ENCODE measurements at places on chromosomes 16 and 17.
A peak's percentile ranks its signal among the peaks of the same experiment; 100 is the strongest.

- peak; percentile 64 for DNase-seq
These were observed 533 bp downstream of the SLC6A4 start for GRCh38 chr17:30234964-30235363.

GRCh38 chr16:80971819-80972218 is 34.9 kb downstream of the CMC2 start:
- no peak for DNase-seq

DNA sequence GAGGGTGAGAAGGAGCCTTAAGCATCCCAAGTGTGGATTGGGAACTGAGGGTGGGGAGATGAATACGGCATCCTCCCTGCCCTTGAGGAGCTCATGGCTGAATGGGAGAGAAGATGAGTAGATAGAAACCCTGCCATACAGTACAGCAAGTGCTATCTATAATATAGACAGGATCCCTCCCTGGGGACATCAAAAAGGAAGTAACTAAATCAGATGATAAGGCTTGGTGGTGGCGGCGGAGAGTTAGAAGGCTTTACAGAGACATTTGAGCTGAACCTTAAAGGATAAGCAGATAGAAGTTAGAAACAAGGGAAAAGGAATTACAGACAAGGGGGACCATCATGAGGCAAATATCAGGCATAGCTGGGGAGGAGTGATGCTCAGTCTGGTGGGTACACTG is 67.5 kb upstream of the TMEM132E start:
- DNase-seq: no peak

GRCh38 chr17:73882590-73882989 is 238.3 kb upstream of the SDK2 start:
- no peak for DNase-seq

DNA sequence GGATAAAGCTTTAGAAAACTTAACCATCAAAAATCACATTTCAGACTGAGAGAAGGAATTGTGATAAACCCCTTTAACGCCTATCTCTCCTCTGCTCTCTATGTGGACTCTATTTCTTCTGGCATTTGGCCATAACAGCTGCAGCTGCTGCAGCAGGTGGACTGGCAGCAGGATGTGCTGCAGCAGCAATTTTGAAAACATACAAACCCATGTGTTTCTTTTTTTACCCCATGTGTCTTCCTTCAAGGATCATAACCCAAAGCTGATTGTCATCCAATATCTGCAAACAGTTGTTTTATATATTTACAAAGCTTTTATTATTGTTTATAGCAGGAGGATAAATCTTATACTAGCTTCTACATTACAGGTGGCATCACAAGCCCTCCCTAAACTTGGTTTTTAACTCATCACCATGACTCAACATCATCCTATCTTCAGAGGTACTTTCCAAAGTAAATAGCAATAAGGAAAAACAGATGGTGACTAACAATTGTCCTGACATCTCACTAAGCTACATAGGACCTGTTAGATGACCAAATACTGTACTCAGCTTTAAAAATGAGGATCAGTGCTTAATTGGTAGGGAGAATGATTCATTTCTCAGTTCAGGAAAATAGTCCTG is 14.5 kb upstream of the KRTAP9-2 start:
- peak; percentile 76 for DNase-seq

- no peak for DNase-seq
These were observed 10.3 kb downstream of the TRIM25 start for GRCh38 chr17:56903560-56903959.

- DNase-seq: no peak
These were observed 52.0 kb downstream of the TNFRSF13B start for GRCh38 chr17:16919663-16920627.

GRCh38 chr16:52051414-52052172 is 495.4 kb downstream of the TOX3 start:
- no peak for DNase-seq

DNA sequence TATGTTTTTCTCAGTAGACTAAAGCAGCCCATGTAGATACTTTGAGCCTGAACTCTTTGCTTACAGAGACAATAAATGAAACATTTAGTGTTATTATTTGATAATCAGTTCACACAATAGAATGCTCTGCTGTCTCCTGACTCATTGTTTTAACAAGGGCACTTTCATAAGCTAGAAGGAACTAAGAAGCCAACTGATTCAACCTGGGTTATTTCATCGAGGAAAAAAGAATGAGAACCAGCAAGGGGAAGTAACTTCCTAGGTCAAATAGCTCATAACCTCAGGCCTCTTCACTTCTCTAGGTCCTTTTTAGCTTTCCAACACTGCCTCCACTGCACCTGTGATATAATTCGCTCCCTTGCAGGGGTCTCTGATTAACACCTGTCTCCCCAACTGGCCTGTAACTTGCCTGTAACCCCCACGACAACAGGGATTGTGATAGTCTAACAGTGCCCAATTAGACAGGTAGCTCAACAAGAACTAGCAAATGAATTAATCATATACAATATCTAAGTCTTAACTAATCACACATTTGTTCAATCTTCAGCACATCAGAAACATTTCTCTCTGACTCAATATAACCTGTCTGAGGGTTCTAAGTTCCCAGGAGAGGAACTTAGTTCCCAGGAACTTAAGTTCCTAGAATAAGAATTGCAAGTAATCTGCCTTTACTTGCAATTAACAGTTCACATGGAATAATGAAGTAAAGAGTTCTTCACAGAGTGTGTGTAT is 34.8 kb downstream of the RFFL start:
- DNase-seq: no peak

GRCh38 chr17:22278302-22279275 is 586.3 kb downstream of the KCNJ18 start:
- no peak for DNase-seq

DNA sequence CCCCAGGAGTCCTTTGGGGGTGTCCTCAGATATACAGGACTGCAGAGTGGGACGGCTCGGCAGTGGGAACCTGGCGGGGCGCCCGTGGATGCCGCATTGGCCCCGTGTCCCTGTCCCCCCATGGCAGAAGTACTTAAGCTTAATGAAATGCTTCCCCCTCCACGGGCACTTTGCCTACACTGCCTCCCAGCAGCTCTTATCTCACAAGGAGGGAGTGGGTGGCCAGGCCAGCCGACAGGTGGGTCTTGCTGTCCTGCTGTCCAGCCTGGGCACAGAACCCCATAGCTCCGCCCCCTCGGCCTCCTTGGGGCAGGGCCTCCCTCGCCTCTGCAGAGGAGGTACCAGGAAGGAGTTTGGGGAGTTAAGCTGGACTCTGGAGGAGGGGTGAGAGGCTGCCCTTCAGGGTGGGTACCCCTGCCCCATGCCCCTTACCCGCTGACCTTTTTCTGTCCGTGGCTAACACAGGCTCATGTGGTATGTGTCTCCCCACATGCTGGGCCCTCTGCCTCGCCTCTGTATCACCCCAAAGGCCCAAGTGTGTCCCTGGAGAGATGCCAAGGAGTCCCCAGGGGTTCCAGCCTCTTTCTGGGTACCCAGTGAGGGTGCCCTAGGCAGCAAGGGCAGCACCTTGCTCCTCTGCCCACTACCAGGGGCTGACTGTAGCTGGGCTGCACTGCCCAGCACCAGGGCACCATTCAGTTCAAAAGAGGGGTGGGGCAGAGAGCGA is 8.7 kb downstream of the THRA start:
- DNase-seq: no peak

GRCh38 chr17:66715076-66715675 is 119.7 kb upstream of the CACNG5 start:
- no peak for DNase-seq

GRCh38 chr16:19131825-19132218 is 18.1 kb downstream of the ITPRIPL2 start:
- no peak for DNase-seq

- DNase-seq: no peak
These were observed 2.0 kb upstream of the ABR start for GRCh38 chr17:1181753-1182137.

DNA sequence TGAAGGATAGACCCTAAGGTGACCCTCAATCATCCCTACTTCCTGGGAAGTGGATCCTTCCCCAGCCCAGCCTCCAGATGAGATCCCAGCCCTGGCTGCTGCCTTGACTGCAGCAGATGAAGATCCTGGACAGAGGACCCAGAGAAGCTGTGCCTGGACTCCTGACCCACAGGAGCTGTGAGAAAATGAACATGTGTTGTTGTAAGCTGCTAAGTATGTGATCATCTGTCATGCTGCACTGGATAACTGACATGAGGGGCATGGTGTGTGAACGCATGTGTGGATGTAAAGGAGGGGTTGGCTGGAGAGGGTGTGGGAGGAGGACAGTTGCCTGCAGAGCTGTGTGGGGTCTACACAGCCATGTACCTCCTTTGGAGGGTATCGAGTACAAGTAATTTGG is 69.3 kb downstream of the SLC5A11 start:
- DNase-seq: no peak

DNA sequence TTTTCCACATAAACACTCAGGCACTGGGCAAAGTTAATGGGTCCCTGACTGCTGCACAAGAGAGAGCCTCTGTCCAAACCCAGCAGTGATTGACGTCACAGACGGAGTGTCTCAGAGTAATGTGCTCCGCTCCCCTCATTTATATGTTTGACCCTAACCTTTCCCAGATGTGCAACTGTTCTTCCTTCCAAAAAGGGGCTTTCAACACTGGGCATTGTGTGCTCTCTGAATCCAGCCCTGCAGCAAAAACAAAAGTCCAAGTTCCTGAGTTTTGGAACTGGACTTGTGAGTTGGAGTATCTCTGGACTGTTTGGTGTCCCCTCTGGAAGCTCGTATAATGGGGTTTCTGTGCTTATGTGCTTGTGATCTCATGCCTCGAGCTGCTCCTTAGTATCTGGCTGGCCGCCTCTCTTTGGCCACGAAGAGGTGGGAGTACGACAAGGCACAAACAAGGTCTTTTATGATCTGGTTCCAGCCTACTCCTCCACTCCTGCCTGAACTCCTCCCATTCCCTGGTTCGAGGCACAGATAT is 76.4 kb upstream of the SMIM36 start:
- DNase-seq: no peak

DNA sequence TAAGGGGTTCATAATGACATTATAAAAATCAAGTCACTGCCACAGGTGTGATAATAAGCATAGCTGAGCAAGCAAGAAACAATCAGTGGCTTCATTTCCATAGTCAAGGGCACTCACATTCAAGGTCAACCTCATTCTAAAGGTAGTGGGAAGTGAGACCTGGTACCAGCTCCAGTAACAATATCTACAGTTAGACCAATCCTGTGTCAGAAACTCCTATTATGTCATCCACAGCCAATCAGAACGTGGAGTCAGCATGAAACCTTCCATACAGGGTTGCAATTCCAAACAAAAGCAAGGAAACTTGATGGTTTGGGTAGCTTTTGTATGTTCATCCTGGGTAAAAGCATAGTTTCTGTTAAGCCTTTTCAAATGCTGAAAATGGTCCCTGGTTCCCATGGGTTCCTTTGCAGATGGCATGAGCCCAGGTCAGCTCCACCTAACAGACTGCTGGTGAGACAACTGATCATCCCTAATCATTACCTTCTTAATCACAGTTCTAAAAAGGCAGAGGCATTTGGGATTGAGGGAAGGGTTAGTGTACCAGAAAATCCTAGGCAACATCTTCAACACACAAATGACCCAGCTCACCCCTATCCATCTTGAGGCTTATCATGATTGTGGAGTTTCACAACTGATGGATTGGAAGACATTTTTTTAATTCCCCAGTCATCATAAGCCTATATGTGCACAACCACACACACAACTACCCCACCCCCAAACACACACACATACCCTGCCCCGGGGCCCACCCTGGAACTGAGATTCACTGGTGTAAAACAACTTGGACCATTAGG is 30.4 kb downstream of the TEX2 start:
- no peak for DNase-seq

DNA sequence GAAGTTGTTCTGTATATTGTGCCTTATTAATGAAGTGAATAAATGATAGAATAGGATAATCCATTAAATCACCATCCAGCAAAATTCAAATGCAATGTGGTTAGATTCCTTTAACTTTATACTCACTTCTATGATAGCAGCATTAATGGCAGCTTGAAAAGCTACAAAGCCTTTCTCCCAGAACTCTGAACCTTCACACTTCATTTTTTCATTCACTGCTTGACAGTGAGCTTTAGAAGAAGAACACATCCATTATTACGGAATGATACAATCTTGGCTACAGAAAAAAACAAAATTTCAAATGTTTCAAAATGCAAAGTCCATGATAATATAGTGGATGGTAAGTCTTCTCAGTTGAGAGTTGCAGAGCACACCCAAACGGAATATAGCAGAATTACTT is 16.4 kb downstream of the ABCA9 start:
- no peak for DNase-seq

- no peak for DNase-seq
These were observed 12.2 kb upstream of the PRKCA start for GRCh38 chr17:66290101-66290722.

GRCh38 chr17:38434178-38434665 is 6.0 kb downstream of the ARHGAP23 start:
- DNase-seq: no peak

DNA sequence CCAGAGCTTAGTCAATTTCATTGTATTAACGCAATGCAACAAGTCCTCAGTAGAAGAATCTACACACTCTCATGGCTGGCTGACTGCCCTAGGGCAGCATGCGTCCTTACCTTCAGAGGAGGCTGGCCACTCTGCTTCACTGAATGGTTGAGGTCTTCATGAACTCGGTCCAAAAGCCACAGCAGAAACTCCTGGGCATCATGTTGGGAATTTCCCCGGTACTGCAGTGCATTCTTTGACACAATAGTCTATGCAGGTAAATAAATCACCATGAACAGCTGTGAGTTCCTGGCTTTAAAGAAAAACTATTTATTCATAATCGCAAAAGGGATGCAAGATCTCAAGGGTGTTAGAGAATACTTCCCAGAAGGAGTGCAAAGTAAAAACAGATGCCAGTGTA is 41.3 kb downstream of the USP31 start:
- no peak for DNase-seq

DNA sequence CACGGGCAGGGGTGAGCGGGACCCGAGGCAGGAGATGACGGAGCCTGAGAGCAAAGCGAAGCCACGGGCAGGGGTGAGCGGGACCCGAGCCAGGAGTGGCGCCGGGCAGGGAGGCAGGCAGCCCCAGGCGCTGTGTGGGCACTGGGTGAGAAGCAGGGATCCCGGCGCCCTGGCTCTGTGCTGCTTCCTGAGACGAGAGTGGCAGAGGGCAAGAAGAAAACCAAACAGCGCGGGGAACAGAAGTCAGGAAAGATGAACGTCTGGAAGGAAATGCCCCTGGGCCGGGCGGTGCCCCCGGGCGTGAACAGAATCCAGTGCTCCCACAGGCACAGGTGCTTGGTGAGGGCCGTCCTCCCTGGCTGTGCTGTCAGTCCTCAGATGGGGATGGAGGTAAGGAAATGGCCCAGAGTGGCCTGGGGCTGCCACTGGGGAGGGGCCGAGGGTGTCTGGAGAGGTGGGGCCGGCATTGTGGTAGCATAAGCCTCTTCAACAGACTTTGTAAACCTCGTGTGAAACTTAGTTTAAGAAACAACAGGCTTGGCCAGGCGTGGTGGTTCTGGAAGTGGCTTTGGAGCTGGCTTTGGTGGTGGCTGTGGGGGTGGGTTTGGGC is 9.8 kb downstream of the ASPSCR1 start:
- no peak for DNase-seq

GRCh38 chr17:31556969-31557645 is 165.6 kb downstream of the RAB11FIP4 start:
- DNase-seq: no peak

- DNase-seq: no peak
These were observed 4.8 kb downstream of the IL4R start for GRCh38 chr16:27318392-27319256.
